ENCODE measurements at places on chromosomes 6 and 20. TPM values are rescaled to one million over a fixed set of nuclear protein-coding genes. Genes with fewer than 3 reads are reported as not detected.

DNA sequence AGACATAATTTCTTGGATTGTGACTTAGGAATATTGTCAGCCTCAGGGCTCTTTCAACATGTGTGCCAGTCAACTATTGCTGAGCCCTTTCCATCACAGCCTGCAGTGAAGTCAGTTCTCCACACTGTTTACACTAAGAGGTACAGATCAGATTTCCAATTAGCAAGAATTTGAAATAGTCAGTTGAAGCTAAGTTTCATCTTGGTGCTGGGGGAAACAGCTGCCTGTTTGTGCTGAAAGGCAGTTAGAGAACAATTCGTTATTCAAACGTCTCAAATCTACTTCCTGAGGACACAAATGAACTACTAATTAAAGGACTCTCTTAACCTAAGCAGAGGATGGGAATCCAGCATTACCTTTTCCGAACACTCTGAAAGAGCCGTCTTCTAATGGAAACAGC lies 25.9 kb downstream of the ADGRF1 start:
- no peak for DNase-seq

The RNF114 gene
- total RNA-seq: 57.0 TPM

The NRSN1 gene
- not detected for total RNA-seq

- no peak for DNase-seq
Observed at GRCh38 chr6:110744991-110745390, 70.3 kb downstream of the CDK19 start.

DNA sequence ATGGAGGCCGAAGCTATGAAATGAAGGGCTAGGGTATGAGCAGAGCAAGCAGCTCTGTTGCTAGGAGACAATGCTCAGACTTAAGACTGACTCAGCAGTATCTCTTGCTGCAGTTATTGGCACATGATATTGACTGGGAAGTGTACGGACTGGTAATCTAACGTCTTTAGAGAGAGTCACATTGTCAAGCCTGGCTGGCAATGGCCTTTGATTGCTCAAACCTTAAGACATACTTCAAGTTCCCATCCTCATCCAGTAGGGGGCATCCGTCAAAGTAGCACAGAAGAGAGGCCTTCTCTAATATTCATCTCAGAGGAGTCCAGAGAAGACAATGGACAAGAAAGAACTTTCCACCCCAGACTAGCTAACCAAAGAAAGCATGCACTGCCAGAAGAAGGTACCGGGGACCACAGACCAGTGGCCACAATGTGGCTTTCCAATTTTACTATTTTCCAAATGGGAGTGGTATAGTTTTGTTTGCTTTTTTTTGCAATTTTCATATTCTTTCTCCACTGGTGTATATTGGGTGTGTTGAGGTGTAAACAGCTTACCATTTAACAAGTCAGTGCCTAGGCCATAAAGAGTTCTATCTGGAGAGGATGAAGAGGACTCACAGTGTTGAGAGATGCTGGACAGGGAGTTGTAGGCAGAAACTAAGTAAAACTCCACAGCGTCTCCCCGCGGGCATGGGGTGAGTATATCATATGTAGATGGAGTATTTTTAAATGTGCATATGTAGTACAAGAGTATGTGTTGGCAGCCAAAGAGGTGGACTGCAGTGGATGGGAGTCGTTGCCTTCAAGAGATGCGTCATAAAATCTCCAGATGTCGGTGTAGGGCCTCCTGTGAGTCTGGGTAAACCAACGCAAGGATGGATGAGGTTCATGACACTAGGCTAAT lies 36.7 kb downstream of the LRFN2 start:
- peak; percentile 50 for DNase-seq

- no peak for DNase-seq
Observed at GRCh38 chr20:24949756-24950127, 673 bp downstream of the CST7 start.

The CDSN gene
- total RNA-seq: not detected

The ANKEF1 gene
- total RNA-seq: 0.97 TPM

DNA sequence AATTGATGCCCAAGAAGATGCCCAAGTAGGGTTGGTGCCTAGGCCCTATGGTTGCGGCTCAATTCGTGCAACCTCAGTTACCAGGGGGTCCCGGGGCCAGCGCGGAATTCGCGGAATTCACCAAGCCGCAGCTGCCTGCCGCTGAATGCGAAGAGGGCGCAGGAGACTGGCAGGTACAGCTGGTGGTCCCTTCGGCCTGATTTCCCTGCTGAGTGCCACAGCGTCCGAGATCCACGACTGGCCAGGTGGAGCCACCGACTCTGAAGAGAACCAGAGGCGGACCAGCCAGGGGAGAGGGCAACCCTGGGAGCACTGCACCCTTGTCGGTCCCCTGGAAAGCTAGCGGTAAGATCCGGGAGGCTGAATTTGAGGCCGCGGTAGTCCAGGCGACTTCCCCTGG lies 6.8 kb upstream of the TFAP2D start:
- no peak for DNase-seq

GRCh38 chr20:35771367-35771688 lies 487 bp upstream of the PHF20 start:
- no peak for DNase-seq

GRCh38 chr6:166027761-166028160 lies 139.9 kb downstream of the TBXT start:
- no peak for DNase-seq

The GCLC gene
- 25.8 TPM for total RNA-seq

DNA sequence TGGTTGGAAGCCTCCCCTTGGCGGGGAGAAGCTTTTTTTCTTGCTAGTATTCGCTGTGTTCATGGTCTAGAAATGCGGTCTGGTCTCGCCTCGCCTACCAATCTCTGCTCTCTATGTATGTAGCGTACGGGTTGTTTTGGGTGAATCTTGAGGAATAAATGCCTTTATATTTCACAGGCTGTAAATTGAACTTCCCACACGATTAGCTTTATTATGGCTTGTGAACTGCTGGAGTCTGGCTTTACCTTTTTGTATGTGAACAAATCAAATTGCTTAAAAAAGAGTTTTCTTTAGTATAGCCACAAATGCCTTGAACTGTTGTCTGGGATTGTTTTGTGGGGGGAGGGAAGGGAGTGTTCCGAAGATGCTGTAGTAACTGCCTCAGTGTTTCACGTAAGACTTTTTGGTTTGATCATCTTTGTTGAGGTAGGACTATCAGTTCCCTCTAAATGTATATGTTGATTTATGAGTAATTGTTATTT lies 2.2 kb downstream of the INSM1 start:
- DNase-seq: no peak

DNA sequence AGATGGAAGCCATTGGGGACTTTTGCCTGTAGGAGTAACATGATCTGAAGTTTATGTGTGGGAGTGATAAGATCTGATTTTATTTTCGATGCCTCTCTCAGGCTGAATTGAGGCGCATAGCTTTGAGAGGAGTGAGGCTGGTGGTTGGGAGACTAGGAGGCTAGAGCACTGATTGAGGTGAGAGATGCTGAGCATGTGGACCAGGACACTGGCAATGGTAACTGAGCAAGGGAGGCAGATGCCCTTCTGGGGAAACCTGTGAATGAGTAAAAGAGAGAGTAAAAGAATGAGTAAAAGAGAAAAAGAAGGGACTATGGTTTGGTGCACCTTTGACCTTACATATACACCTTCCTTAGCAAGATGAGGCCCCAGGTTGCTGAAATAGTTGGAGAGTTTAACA lies 3.0 kb downstream of the RRP36 start:
- DNase-seq: peak; percentile 7

- no peak for DNase-seq
Observed at GRCh38 chr20:16589623-16590022, 16.4 kb upstream of the KIF16B start.

GRCh38 chr20:44601801-44602204 lies 19.4 kb downstream of the PKIG start:
- peak; percentile 79 for DNase-seq

DNA sequence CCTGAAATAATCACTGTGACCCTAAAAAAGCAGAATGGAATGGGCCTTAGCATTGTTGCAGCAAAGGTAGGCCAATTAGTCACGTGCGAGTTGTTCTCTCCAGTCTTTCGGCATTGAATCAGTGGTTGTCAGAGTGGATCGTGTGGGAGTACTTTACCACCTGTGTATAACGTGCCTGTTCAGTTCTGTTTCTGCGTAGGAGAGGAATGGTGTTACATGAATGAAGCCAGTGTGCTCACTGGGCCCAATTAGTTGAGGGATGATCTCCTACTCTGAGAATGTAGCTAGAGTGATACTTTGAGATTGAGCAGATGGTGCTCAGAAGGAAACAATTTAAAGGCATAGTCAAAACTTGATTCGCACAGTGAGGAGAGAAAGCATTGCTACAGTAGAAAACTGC lies 72.4 kb upstream of the KIF25 start:
- peak; percentile 58 for DNase-seq

The OXT gene
- not detected for total RNA-seq

DNA sequence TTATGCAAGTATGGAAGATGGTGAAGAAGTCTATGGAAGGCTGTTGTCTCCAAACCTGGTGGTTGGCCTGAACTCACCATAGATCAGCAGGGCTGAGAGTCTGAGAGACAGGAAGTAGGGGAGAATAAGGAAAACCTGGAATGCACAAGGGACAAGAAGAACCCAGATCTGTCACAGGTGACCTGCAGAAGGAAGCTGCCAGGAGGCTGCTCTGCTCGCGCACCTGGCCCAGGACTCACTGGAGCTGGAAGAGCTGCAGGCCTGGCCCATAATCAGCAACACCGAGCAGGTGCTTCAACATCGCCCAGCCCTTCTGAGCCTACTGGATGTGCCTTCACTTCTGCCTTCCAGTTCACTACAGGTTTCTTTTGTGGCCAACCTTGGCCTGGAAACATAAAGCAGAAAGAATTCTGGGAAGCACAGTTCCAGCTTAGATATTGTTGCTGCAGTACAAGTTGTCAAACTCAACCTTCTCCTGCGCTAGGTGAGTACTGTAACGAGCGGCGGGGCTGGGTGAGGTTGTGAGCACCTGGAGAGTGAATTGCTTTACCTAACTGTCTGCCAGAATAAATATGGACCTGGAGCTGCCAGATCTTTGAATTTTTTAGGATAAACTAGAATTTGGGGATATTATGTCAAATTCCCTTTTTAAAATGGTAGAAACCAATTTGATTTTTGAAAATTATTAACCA lies 82.4 kb downstream of the CDH26 start:
- no peak for DNase-seq

- no peak for DNase-seq
Observed at GRCh38 chr20:53303413-53303760, 290.3 kb downstream of the ZNF217 start.

DNA sequence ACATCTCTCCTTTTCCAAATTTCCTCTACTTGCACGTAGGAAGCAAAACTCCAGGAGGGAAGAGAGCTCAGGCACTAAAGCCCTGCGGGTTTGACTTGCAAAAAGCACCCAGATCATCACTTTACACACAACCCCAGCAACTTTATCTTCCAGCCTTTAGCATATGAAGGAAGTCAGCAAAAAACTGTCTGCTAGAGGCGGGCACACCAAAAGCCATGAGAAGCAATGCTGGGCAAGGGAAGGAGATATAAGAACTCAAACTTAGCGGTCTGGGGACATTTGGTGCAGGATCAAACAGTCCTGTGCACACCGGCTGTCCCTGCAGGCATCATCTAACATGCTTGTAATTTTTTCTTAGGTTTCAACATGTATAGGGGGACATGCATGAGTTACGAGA lies 113.3 kb downstream of the JPH2 start:
- no peak for DNase-seq

All from fibroblast of villous mesenchyme (primary cell).